ENCODE measurements at places on chromosomes 7 and 10. TPM values are rescaled to one million over a fixed set of nuclear protein-coding genes. Genes with fewer than 3 reads are reported as not detected.

Gene PDK4
- total RNA-seq, result 42.3 TPM

Gene SEMA3A
- 21.4 TPM for total RNA-seq

Gene NUDCD3
- 78.0 TPM for total RNA-seq

Gene SEMA3D
- total RNA-seq, result 49.0 TPM

DNA sequence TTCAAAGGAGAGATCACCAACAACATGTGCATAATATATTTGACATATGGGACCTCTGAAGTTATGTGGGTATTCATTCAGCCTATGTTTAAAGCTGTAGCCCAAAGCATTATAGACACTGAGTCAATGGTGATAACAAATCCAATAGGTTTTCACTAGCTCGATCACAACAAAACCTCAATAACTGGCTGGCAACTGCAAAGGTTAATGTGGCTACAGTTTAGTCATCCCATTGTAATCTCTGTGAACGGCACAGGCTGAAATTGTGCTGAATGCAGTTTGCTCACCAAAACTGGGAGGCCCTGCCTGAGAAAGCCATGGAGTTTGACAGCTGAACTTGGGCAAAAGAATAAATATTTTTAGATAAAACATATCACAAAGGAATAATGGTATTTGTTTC is 152.4 kb upstream of the ADO start:
- DNase-seq, result no peak

- DNase-seq, result no peak
Observed at GRCh38 chr10:120883071-120883470, 31.9 kb downstream of the WDR11 start.

DNA sequence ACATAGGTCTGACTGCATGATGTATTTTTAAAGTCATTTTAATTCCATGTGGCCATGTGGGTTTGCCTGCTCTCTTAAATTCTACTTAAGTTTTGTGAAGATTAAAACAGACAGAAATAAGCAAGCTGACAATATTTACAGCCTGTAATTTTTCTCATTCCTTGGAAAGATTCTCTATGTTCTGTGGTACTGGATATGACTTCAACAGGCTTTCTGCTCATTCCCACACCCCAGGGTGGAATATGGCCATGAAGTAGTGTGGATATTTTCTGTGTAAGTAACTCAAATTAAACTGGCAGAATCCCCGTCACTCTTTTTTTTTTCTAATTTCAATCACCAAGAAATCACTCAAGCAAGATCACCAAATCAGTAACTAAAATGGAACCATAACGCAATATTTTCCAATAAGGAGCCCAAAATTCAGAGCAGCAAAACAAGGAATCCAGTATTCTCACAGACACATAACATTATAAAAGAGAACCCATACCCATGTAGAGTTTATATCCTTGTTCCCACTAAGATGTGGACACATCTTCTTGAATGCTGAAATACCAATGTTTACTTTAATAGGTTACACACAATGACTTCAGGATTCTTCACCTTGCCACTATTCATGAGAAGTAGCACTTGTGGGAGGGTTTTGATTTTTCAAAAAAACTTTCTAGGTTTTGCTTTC is 5.7 kb downstream of the HOXA5 start:
- DNase-seq, result peak; percentile 63

DNA sequence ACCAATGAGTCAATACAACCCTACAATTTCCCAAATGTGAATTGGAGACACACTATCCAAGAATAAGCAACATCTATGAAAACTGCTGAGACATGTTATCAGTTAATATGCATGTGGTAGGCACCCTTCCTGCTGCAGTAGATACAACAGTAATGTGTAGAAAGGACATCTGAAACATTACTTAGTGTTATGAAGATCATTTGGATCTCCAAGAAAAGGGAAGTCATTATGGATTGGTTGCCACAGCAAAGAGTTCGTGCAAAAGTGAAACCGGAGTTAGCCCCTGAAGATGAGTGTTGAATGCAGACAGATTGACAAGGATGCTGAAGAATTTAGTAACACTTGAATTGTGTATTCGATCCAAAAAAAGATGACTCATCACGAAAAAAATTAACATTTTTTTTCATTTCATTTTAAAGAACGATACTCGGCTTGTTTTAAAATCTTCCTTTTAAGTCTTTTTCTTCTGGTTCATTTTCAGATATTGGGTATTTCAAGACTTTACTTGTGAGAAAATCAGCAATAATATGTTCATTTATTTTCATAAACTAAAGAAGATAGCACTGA is 322.4 kb upstream of the KLF6 start:
- DNase-seq, result no peak

- DNase-seq, result peak; percentile 79
Observed at GRCh38 chr10:124530215-124530665, 68.6 kb downstream of the LHPP start.

DNA sequence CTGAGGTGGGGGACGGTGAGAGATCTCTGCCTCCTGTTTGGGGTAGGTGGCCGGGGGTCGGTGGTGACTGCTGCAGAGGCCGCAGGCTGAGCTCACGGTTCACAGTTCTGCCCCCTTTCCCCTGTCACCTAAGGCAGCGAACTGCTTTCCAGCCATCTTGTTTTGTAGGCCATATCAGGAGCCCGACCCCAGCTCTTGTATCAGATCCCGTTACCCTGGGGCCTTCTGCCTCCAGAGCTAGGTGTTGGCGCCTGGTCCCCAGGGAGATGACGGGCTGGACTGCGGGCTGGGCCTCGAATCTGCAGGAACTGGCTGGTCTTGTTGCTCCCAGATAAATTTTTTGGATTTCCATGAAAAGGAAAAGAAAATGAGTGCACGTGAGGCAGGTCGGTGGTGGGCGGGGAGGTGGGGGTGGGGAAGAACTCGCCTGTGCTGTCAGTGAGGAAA is 183.0 kb downstream of the DNAJB6 start:
- DNase-seq, result no peak

DNA sequence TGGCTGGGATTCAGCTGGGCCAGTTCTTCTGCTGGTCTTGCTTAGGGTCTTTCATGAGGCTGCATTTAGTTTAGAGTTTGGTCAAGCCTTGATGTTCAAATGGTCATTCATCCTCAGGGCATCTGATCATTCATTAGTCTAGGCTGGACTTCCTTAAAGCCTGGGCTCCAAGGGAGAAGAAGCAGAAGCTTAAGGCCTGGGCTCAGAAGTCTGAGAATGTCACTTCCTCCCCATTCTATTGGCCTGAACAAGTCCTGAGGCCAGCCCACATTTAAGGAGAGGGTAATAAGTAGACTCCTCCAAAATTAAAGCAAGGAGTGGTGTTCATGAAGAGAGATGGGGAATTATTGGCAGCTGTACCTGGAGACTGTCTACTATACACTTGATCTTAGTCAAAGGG is 193.2 kb upstream of the HABP2 start:
- DNase-seq, result no peak

GRCh38 chr7:17307969-17308648 is 9.7 kb downstream of the AHR start:
- no peak for DNase-seq

DNA sequence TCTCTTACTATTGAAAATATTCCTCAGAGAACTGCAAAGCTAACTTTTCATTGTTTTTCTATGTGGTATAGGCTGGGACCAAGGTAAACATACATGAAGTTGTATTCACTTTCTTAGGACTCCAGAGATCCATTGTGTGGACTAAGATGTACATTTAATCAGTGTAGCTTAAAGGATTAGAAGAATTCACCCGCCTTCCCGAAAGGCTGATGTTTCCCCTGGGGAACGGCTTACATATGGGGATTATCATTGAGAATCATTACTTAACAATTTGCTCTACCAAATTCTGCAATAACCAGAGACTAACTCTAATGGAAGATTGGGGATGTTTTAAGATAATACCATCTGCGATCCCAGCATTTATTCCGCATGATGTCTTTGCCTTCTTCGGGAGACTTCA is 257.1 kb upstream of the KIAA1217 start:
- DNase-seq, result no peak

DNA sequence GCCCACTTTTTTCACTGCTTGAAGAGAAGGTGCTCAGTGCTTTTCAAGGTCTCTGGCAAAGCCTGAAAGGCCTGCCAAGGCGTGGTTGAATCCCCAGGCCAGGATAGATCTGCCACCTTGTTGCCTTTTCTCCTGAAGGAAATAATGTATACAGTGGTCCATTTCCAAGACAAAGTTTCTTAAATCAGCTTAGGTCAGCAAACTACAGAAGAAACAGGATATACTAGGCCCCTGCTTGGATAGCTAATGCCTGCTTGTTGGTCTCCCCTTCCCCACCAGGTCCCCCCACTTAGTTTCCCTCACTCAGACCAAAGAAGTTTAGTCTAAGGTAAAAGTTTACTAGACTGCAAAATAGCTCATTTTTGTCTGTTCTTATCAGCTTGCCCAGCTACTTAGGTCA is 19.9 kb downstream of the COL17A1 start:
- no peak for DNase-seq

DNA sequence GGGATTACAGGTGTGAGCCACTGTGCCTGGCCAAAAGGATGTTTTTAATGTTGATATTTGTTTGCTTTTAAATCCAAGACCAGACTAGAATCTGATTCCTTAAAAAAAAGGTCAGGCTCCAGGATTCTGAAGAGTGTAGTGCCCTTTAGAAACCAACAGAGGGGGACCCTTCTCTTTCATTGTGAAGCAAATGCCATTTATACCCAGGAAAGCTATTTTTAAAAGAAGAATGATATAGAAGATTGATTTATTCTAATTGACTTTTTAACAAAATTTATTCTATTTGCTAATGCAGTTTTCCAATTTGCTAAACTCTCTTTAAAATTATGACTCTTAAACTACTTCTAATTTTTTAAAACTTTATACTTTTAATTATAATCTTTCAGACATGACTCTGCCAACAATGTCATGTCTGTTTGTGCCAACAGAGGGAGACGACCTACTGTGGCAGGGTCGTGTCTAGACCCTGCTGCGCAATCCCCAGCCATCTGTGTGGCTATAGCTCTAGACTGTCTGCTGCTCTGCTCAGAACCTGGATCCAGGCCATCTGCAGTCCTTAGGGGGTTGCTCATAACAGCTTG is 201.0 kb upstream of the IMMP2L start:
- DNase-seq, result peak; percentile 77

GRCh38 chr7:132141109-132141508 is 435.2 kb downstream of the PLXNA4 start:
- DNase-seq, result no peak

All from lung (tissue), 17 donors.